ENCODE measurements at places on chromosomes 4 and X.

GRCh38 chrX:53729751-53730150, 43.2 kb upstream of the HUWE1 start:
- no peak for DNase-seq

- DNase-seq = peak; percentile 57
Measured at GRCh38 chr4:7328913-7329638, 105.7 kb downstream of the PSAPL1 start.

- peak; percentile 34 for DNase-seq
Measured at GRCh38 chr4:74503580-74503979, 58.6 kb downstream of the AREG start.

GRCh38 chr4:81527115-81527514, 55.4 kb upstream of the RASGEF1B start:
- DNase-seq = no peak

Measured in NCI-H226 (cell line).